Stomach (tissue), 19 donors: ENCODE measurements at places on chromosomes 7 and 10. TPM values are rescaled to one million over a fixed set of nuclear protein-coding genes. Genes with fewer than 3 reads are reported as not detected.

DNA sequence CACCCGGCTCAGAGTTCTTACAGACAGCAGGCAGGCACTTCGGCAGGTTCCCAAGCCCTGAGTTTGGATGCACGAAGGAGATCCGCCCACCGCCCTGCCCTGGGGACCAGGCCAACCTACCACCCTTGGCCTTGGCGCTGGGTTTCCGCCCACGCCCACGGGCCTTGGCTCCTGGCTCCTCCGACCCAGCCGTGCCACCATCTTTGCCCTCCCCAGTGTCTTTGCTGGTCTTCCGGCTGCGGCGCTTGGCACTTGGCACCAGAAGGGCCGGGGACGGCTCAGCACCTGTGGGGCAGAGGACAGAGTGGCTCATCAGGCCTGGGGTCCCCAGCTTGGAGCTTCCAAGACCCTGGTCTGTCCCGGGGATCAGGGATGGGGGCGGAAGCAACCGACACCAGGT lies 32.1 kb downstream of the SLC29A4 start:
- no peak for DNase-seq

- DNase-seq, result no peak
These were observed 383.9 kb downstream of the CALN1 start for GRCh38 chr7:72028267-72028666.

GRCh38 chr7:45075871-45076796 lies 12.6 kb downstream of the NACAD start:
- DNase-seq, result no peak

DNA sequence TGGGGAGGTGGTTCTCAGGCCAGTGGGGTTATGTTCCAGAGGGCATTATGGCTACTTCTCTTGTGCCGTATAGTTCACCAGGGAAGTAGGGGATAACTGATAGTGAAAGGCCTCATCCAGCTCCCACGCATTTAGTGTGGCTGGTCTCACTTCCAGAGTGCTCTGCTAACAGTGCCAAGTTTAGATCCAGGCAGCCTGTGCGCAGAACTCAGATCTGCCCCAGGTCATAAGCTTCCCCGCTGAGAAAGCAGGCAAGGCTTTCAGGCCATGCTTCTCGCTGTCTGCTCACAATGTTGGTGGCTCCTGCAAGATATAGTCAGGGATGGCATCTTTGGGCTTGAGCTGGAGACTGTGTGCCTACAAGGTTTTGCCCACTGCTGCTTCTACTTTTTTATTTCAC lies 11.3 kb downstream of the AGK start:
- no peak for DNase-seq

GRCh38 chr10:14489522-14490177 lies 158.9 kb upstream of the FRMD4A start:
- DNase-seq, result no peak

DNA sequence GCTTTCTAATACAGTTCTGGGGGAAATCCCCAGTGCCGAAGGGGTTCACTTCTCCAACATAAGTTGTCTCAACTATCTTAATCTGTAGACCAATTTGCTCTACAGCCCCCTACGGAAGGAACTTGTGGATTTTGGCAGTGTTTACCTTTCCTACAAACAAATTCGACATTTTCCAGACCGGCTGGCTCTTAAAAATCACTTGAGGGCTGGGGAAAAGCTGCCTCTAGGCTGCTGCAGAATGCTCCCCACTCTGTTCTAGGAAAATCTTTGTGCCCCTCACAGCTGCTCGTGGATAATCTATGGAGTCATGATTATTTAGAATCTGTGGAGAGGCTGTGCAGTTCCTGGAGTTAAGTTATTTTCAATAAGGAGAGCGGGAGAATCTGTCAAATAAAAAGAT lies 474.6 kb upstream of the FZD8 start:
- peak; percentile 69 for DNase-seq

GRCh38 chr7:44210107-44210506 lies 9.3 kb downstream of the YKT6 start:
- no peak for DNase-seq

- no peak for DNase-seq
These were observed 6.9 kb downstream of the NT5C2 start for GRCh38 chr10:103186128-103186527.

DNA sequence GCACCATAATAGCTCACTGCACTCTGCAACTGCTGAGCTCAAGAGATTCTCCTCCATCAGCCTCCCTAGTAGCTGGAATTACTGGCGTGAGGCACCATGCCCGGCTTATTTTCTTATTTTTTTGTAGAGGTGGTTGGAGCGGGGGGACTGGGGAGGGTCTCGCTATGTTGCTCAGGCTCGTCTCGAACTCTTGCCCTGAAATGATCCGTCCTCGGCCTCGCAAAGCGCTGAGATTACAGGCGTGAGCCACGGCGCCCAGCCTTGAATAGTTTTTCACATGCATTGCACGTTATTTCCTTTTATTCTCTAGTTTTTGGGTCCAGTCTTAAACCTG lies 526 bp upstream of the LAMTOR4 start:
- no peak for DNase-seq

DNA sequence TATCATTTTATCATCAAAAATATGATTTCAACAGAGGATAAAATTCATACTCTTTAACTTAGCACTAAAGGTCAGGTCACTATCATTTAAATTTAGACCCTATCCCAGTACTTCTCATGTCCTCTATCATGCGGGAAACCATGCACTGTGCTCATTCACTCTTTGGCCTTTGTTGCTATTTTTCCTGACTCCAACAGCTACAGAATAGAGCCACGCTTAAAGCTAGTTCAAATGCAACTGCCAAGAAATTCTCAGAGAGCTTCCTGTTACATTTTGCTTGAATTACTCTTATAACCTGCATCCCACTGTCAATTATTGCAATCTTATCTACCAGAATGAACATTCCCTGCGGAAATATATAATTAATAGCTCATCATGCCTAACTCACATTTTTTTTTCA lies 58.3 kb downstream of the SEMA3A start:
- peak; percentile 25 for DNase-seq

- peak; percentile 74 for DNase-seq
These were observed 276.5 kb downstream of the MAGI2 start for GRCh38 chr7:79176859-79177477.

GRCh38 chr7:75762350-75762917 lies 9.6 kb downstream of the CCL26 start:
- peak; percentile 78 for DNase-seq

GRCh38 chr7:50303335-50304128 lies 984 bp upstream of the IKZF1 start:
- peak; percentile 43 for DNase-seq

GRCh38 chr7:154929006-154929726 lies 73.8 kb downstream of the PAXIP1 start:
- DNase-seq, result no peak

DNA sequence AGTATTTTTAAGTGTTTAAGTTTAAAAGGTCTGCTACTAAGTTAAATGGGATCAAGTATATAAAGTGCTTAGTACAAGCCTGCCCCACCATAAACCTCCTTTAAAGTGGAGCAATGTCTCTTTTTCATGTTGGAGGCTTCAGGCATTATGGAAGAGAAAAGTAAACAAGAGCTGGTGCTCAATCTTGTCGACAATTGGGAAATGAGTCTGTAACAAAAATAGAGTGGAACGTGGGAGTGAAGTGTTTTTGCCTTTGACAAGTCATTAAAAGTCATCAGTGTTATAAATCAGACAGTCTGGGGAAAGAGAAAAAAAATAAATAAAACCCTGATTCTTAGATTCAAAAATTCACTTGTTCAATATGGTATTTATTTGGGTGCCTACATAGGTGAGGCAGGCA lies 44.7 kb downstream of the DNAJC12 start:
- no peak for DNase-seq

DNA sequence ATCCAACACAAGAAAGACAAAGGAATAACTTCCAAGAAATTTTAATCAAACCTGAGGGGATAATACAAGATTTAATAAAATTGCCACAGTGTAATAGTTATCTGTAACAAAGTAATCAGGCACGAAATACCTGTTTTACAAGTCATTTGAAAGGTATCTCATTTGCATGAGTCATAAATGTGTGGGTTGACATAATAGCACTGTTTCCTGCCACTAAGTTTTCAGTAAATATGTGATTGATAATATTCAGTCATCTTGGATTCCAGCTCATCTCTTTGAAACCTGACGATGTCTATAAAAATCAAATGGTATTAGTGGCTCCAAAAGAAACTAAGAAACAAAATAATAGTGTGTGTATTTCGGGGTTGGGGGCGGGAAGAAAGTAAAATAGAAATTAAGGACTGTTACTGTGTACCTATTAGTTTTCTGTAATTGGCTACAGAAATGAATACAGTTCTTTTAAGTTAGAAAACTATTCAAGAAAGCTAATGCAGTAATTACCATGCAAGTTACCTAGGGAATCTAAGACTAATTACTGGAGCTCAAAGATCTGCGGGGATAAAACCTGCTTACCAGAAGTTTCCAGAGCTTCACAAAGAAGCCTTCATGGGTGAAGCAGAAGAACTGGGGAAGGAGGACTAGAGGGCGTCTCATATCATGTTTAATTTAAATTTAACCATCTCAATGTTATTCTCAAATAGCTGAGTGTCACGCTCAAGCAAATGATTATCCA lies 100.7 kb downstream of the ST8SIA6 start:
- no peak for DNase-seq

DNA sequence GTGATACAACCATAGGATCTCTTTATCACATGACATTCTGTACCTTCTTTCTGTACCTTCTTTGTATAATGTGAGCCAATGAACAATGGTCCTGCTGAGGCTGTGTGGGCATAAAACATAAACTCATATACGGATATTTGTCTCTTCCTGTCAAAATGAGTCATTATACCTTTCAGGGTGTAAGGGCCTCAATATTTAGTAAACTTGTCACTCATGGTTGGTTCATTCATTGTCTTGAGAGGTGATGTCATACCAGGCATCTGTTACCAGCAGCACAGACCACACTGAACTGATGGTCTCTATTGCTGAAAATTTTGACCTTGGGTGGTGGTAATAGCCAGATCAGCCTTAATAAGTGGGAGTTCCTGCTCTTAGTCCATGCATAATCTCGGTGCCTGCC lies 287.6 kb upstream of the TPK1 start:
- DNase-seq, result no peak

Gene STOX1
- total RNA-seq, result 9.3 TPM

Gene CSTF2T
- total RNA-seq, result 14.3 TPM

Gene NPTX2
- total RNA-seq, result 4.8 TPM

Gene GPR141
- total RNA-seq, result not detected

Gene VSTM2A
- 0.29 TPM for total RNA-seq

Gene DNAJC1
- 344 TPM for total RNA-seq

Gene DLG5
- 44.8 TPM for total RNA-seq

Gene GCK
- not detected for total RNA-seq

Gene ZNF316
- 14.0 TPM for total RNA-seq

Gene TAS2R41
- not detected for total RNA-seq

Gene NEBL
- 12.0 TPM for total RNA-seq

Gene UNC5B
- total RNA-seq, result 42.9 TPM

Gene COL13A1
- 6.7 TPM for total RNA-seq

Gene PPP1R17
- not detected for total RNA-seq

Gene GSTO2
- 6.7 TPM for total RNA-seq

Gene SRRM3
- not detected for total RNA-seq
